ENCODE measurements at places on chromosomes 5 and 9.

DNA sequence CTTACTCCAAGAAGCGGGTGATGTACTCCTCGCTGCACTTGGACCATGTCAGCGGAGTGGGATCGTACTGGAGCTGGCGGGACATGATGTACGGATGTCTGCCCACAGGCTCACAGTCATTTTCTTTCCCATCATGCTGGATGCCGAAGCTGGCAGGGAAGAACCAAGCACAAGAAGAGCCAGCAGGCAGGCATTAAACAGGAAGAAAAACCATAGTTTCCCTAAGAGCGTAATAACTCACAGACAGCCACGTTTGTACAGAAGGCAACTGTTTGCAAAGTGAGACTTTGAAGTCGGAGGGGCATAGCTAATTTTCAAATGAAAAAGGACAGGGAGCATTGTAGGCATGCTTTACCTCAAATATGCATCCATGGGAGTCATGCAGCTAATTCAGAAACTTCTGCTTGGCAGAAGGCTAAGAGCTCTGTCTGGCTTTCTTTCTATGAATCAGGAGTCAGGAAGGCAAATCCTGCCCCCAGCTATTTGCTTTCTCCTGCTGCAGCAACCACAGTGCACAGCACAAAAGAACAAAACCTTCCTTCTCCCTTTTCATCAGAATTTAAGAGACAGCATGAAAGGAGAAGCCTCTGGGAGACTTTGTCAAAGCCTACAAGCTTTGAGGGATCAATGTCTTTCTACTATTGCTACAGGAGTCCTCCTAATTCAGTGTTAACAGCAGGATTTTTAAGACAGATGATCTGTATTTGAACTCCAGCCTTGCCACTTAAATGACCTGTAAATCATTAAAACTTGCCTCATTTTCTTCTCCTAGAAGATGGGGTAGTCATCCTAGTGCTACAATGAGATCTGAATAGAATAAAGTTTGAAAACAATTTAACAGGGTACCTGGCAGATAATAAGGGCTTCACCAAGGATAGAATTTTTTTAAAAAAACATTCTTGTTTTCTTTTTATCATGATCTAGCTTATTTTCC lies 209.1 kb downstream of the TARS1 start:
- DNase-seq, result no peak

DNA sequence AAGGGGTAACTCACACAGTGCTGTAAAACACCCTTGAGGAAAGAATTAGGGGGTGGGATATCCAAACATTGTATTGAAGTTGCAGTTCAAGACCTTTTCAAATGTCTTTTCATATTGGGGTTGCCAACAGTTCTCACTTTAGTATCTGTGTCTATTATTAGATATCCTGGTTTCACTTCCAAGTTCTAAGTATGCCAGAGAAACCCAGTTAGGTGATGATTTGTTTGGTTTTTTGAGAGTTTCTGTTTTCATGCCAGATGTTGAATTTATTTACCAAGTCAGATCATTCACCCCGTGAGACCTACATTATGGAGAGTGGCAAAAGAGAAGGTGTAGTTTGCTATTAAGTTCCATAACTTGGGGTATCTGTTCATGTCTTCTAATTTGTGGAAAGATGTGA lies 64.5 kb downstream of the C9orf152 start:
- DNase-seq, result no peak

GRCh38 chr5:51846015-51846414 lies 462.8 kb downstream of the ISL1 start:
- no peak for DNase-seq

- no peak for DNase-seq
Measured at GRCh38 chr5:38613992-38614836, 57.8 kb upstream of the LIFR start.

GRCh38 chr5:147760086-147760875 lies 22.2 kb downstream of the JAKMIP2 start:
- DNase-seq, result no peak

GRCh38 chr9:82090046-82090445 lies 101.5 kb downstream of the SPATA31D1 start:
- no peak for DNase-seq

- DNase-seq, result no peak
Measured at GRCh38 chr5:161897033-161897432, 49.1 kb downstream of the GABRA1 start.

- no peak for DNase-seq
Measured at GRCh38 chr9:88751781-88752180, 216.8 kb downstream of the NXNL2 start.

GRCh38 chr9:994005-994404 lies 17.6 kb downstream of the DMRT3 start:
- DNase-seq, result no peak

DNA sequence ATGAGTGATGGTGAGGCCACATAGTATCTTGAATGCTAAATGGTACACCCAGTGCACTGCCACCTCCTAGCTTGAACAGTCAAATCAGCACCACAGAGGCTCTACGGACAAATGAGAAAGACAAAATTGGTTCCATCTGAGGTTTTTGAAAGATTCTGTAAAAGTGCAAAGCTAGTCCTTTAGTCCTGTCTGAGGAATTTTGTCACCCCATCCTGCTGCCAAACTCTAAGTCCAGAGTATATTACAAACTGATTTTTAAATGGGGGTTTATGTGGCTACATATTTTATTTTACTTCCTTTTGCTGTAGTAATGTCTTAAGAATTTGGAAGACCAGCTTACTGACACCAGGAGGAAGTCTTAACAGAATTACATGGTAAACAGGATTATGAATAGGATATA lies 7.7 kb downstream of the FREM1 start:
- no peak for DNase-seq

- no peak for DNase-seq
Measured at GRCh38 chr5:2130361-2130760, 247.6 kb upstream of the IRX4 start.

- no peak for DNase-seq
Measured at GRCh38 chr5:451587-452458, 8.8 kb downstream of the EXOC3 start.

Measured in CD4-positive, alpha-beta T cell treated with Interleukin-17A for 1 hour (primary cell).